ENCODE measurements at places on chromosomes 5 and 9.

- DNase-seq, result no peak
Observed at GRCh38 chr5:7220156-7220555, 175.8 kb upstream of the ADCY2 start.

DNA sequence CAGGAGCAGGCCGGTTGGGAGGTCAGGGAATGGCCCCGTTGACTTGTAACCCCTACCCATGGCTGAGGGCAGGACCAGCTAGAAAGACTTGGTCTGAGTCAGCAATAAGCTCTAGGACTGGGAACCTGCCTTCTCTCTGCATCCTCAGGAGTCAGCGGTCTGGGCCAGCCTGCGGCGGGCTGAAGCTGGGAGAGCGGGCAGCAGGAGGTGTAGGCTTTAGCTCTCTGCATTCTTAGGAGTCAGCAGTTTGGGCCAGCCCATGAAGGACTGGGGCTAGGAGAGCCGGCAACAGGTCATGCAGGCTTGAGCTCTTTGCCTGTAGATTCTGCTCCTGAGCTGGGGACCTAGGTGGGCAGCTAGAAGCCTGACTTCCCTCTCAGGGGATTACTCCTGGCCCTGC, 6.4 kb upstream of the SMIM32 start:
- DNase-seq, result no peak

- DNase-seq, result no peak
Observed at GRCh38 chr9:137453643-137454081, 5.5 kb downstream of the NSMF start.

DNA sequence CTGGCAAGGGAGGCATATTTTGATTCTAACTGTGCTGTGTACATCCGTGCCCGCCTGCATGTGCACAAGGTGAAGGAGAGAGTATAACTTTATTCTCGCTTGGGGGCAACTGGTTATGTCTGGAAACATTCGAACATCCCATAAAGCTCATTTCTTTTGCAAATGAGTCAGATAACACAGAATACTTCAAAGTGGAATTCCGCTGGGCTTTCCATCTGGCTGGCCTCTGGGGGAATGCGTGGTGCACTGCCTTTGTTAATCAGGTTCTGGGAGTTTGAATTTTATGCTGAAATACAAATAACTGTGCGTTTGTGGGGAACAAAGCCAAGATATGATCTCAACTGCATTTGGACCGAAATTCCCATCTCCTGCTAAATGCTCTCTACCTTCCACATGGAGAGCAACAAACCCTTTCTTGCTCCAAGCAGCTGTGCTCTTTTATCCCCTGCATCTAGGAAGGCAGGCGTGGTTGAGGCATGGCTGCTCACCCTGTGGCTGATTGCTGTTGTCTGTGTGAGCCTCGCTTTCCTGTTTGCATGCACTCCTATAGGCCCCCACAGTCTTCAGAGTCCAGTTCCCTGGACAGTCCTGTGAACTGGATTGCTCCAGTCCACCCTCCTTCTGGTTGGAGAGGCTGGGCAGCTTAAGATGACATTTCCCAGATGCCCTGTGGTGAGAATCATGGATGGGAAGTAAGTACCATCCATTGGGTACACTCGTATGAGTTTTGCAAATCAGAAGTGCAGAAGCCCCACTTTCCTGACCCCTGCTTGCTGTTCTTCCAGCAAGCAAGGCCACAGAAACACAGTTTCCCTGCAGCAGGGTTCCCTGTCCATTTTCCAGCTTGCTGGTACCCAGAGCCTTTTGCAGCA, 82.9 kb upstream of the ALDH1B1 start:
- DNase-seq, result no peak

- no peak for DNase-seq
Observed at GRCh38 chr9:8616414-8616813, 816.8 kb upstream of the DMAC1 start.
